ENCODE measurements at places on chromosomes 2 and 18. TPM values are rescaled to one million over a fixed set of nuclear protein-coding genes. Genes with fewer than 3 reads are reported as not detected.
A peak's percentile ranks its signal among the peaks of the same experiment; 100 is the strongest.

The CLEC4F gene
- total RNA-seq: 0.72 TPM

The SP5 gene
- 0.25 TPM for total RNA-seq

The IL18R1 gene
- total RNA-seq: 14.9 TPM

The SNX17 gene
- total RNA-seq: 98.7 TPM

DNA sequence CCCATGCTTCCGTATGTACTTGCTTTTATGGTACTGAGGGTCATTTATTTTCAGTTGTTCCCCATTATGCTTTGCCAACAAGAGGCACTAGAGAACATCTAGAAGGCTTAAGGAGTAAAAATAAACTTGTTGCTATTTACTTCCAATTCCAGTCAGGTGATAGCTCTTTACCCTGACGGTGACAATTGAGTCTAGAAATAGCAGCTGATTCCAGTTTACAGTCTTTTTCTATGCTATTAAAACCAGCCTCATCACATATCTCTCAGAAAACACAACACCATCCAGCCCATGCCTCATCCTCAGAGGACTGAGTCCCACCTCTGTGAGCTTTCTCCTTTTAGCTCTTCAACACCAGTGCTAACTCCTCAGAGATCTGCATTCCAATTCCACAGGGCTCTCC is 327.0 kb downstream of the GPD2 start:
- no peaks in the 10 kb centered on the region for H3K27me3 ChIP-seq
- no peak overlapping the region for H3K4me3 ChIP-seq
- no peak overlapping the region for H3K27ac ChIP-seq
- no peaks in the 10 kb centered on the region for H3K4me1 ChIP-seq
- H3K36me3 ChIP-seq: no peaks in the 10 kb centered on the region

- DNase-seq: no peak
- H3K4me1 ChIP-seq: no peaks in the 10 kb centered on the region
- no peaks in the 10 kb centered on the region for H3K27me3 ChIP-seq
These were observed 94.9 kb downstream of the FHOD3 start for GRCh38 chr18:36392164-36392978.

- H3K36me3 ChIP-seq: no peaks in the 10 kb centered on the region
- DNase-seq: peak; percentile 42
- no peaks in the 10 kb centered on the region for H3K27me3 ChIP-seq
- no peak overlapping the region for H3K4me3 ChIP-seq
- H3K4me1 ChIP-seq: no peaks in the 10 kb centered on the region
These were observed 13.9 kb upstream of the PROM2 start for GRCh38 chr2:95260028-95261023.

- H3K27ac ChIP-seq: no peak overlapping the region
- no peak overlapping the region for H3K4me3 ChIP-seq
- DNase-seq: no peak
These were observed 356.9 kb downstream of the ZNF521 start for GRCh38 chr18:24995056-24995455.

- no peak overlapping the region for H3K4me3 ChIP-seq
- no peak for DNase-seq
- no peaks in the 10 kb centered on the region for H3K4me1 ChIP-seq
These were observed 14.4 kb upstream of the PIK3C3 start for GRCh38 chr18:41940506-41941215.

DNA sequence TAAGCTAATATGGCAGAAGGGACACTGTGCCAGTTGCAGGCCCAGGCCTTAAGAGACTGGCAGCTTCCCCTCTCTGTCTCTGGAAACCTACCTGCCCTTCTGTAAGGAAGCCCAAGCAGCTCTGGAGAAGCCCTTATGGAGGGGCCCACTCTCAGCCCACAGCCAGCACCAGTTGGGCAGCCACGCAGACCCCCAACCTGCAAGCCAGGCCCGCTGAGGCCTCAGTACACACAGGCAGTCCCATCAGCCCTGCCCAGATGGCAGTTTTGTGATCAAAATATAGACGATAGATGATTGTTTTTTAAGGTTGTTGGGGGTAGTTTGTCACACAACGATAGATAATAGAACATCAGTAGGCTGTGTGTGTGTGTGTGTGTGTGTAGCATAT is 36.8 kb upstream of the ALPP start:
- no peak overlapping the region for H3K27ac ChIP-seq
- no peaks in the 10 kb centered on the region for H3K36me3 ChIP-seq
- DNase-seq: no peak
- no peaks in the 10 kb centered on the region for H3K27me3 ChIP-seq
- H3K4me1 ChIP-seq: no peaks in the 10 kb centered on the region
- H3K4me3 ChIP-seq: no peak overlapping the region

DNA sequence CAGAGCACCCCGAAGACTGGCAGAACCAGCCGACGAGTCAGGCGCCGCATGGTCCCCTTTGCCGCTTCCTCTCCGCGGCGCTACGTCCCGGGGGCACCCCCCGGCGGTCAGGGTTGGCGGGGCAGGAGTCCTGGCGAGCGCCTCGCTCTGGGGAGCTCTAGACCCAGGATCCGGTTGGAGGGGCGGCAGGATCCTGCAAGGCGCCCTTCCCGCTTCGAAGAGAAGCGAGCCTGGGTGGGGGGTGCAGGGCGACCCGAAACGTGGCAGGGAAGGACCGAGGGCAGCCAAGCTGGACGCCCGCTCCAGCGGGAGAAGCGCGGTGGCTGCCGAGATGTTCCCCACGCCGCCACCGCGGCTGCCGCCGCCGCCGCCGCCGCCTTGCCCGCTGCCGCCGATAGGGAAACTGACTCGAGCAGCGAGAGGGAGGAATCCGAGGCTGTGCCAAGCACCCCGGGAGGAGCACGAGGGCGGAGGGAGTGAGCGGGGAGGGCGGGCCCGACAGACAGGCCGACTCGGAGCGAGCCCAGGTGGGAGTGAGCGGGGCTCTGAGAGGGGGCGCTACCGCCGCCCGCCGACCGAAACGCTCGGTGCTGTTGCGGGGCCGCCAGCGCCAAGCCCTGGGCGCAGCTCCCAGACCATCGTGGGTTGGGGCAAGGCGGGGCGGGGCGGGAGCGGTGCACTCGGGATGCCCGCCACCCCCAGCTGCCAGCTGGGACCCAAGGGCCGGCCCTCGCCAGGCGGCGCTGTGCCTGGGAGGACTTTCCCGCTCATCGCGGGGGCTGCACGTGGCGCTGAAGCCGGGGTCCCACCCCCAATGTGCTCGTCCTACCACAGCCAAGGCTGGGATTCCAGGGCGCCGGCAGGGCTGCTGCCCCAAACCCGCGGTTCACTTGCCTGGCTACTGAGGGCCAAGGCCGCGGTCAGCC is at the start of gene GALNT14:
GALNT14 (minus strand) TSS at position 404 of the 926 bp plus-strand sequence; CDS start at position 50, 354 bp downstream.
- DNase-seq: peak; percentile 83
- no peaks in the 10 kb centered on the region for H3K4me1 ChIP-seq
- H3K27ac ChIP-seq: peak within 1 kb of the TSS; percentile 45
- no peaks in the 10 kb centered on the region for H3K36me3 ChIP-seq
- peaks cover 6% of the 10 kb centered on the region for H3K27me3 ChIP-seq
- peak within 1 kb of the TSS; percentile 73 for H3K4me3 ChIP-seq

DNA sequence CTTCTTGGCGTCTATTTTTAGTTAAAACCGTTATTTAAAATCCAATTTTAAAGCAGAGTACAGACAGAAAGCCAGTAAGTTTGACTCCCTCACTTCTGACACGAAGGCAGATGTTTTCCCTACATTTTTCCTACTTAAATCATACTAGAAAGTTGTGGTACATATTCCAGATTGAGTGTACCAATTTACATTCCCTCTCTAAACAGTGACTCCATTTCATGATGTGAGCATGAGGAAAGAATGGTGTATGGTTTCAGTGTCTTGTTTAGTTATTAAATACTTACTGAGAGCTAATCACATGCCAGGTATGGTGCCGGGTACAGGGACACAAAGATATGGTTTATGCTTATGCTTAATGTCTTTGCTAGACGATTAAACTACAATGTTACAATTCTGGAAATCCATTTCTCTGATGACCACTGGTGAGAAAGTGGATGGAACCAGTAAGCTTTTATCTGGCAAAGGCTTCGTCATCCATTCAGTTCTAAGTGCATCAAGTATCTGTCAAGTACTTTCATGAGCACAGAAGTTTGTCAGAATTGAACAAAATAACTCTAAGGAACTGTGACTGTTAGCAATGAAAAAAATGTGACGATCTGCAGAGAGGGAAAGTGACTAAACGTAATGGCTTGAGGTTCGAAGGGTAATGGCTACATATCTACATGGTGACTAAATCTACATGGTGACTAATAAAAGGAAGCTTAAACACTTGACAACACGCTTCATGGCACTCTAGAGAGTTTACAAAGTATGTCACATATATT is 25.7 kb downstream of the MAP4K3 start:
- peaks cover 2% of the 10 kb centered on the region for H3K4me1 ChIP-seq
- no peaks in the 10 kb centered on the region for H3K36me3 ChIP-seq
- no peaks in the 10 kb centered on the region for H3K27me3 ChIP-seq
- H3K4me3 ChIP-seq: no peak overlapping the region
- no peak for DNase-seq

DNA sequence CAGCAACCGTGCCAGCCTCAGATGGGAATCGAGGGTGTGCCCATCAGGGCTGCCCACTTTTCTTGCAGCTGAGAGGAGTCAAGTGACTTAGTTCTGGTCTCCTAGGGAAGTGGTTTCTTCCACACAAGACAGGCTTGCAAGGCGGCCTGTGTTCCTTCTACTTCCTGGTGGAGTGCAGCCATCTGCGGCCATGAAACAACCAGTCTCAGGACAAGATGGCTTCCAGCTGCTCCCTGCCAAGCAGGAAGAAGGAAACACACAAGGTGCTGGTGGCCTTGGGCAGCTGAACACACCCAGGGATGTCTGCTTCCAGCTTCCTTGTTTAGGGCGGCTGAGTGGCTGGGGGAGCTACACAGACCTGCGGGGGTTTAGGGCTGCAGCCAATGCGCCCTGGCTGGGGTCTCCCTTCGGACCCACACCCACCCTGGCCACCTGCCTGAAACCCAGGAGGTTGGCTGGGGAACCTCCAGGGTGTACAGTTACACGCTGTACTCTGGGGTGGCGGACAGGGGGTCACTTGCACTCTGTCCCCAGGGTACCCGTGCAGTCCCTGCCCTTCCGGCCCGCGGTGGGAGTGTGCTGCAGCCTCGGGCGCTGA is 34.7 kb downstream of the PTPN18 start:
- peaks cover 5% of the 10 kb centered on the region for H3K4me1 ChIP-seq
- DNase-seq: peak; percentile 69
- peak overlapping the region; percentile 78 for H3K4me3 ChIP-seq
- H3K27me3 ChIP-seq: no peaks in the 10 kb centered on the region

GRCh38 chr2:237711458-237712150 is 84.2 kb downstream of the LRRFIP1 start:
- H3K36me3 ChIP-seq: no peaks in the 10 kb centered on the region
- H3K27ac ChIP-seq: no peak overlapping the region
- no peak for DNase-seq
- H3K4me3 ChIP-seq: no peak overlapping the region
- H3K27me3 ChIP-seq: no peaks in the 10 kb centered on the region

DNA sequence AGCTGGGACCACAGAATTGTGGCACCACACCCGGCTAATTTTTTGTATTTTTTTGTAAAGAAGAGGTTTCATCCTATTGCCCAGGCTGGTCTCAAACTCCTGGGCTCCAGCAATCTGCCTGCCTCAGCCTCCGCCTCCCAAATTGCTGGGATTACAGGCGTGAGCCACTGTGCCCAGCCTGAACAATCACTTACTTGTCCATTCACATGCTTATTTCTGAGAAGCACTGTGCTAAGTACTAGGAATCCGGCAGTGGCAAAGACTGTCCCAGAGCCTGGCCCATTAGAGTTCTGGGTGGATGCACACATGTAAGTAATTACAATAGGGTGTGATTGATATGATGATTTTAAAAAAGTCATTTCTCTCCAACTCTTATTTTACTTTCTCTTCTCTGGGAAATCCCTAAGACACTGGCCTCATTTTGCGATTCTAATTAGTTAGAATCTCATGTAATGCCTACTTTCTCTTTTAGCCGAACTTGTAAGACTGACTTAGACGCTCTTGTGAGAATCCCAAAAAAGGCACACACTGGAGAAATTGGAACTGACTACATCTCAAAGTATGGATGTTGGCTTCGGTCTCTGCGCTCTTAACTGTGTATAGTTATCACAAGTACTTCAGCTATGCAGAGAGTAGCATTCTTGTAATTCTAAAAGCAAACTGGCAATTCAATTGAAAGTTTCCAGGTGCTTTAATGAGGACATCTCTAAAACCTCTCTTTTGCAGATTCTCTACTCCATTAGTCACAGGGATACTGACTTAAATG is 567.7 kb downstream of the DCC start:
- DNase-seq: no peak
- no peak overlapping the region for H3K27ac ChIP-seq
- no peaks in the 10 kb centered on the region for H3K4me1 ChIP-seq
- no peaks in the 10 kb centered on the region for H3K36me3 ChIP-seq

Measured in kidney (tissue), 22 donors.